ENCODE measurements at places on chromosomes 5 and 9.

DNA sequence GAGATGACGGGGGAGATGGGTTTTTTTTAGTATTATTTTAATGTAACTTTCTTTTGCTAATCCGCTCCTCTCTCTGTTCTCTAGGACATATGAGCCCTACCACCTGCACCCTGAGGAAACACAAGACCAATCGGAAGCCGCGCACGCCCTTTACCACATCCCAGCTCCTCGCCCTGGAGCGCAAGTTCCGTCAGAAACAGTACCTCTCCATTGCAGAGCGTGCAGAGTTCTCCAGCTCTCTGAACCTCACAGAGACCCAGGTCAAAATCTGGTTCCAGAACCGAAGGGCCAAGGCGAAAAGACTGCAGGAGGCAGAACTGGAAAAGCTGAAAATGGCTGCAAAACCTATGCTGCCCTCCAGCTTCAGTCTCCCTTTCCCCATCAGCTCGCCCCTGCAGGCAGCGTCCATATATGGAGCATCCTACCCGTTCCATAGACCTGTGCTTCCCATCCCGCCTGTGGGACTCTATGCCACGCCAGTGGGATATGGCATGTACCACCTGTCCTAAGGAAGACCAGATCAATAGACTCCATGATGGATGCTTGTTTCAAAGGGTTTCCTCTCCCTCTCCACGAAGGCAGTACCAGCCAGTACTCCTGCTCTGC, 4.8 kb downstream of the MSX2 start:
- no peak for DNase-seq

GRCh38 chr9:125343518-125344275, 82.1 kb downstream of the GAPVD1 start:
- no peak for DNase-seq

GRCh38 chr9:18907927-18908625, 124.9 kb downstream of the SAXO1 start:
- no peak for DNase-seq

- DNase-seq: no peak
Measured at GRCh38 chr5:154757814-154758406, 2.7 kb downstream of the LARP1 start.

GRCh38 chr9:3835393-3835792, 309.6 kb upstream of the RFX3 start:
- no peak for DNase-seq

- DNase-seq: no peak
Measured at GRCh38 chr5:147509041-147509709, 693 bp downstream of the DPYSL3 start.

GRCh38 chr5:44885903-44886302, 77.2 kb downstream of the MRPS30 start:
- DNase-seq: no peak

DNA sequence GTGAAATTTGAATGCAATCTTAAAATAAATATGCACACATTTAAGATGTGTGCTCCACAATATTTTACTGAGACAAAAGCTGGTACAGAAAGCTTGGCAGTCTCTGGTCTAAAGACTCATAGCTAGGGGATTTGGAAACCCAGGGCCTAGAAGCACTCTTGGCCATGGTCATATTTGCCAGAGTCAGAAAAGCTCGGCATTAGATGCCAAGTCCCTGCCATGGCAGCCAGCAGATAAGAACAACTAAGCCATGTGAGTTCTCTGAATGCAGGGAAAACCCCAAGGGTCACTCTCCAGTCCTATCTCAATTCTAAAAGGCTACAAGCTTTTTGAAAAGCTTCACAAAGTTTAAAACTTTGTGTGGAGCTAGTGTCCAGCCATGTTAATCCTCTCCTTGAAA, 119.5 kb downstream of the FAM114A2 start:
- no peak for DNase-seq

DNA sequence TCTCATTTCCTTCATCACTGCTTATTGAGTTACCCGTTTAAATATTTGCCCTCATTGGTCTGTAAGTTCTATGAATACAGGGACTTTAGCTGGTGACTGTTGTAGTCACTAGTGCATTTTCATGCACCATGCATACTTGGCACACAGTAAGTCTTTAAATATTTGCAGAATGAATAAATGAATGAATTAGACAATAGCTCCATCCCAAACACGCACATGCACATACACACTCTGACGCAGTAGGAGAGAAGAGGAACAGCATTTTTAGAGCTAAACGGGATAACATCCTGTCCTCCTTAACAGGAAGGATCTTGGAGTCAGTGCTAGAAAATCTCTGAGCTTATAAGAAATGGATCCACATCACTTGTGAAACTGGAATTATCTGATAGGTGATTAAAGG, 447.7 kb downstream of the KIF4B start:
- DNase-seq: no peak

- DNase-seq: no peak
Measured at GRCh38 chr9:135610290-135611141, 28.8 kb downstream of the GLT6D1 start.

GRCh38 chr9:1256178-1256577, 206.0 kb downstream of the DMRT2 start:
- DNase-seq: no peak

- no peak for DNase-seq
Measured at GRCh38 chr9:109766351-109766750, 13.6 kb upstream of the PALM2AKAP2 start.

- DNase-seq: no peak
Measured at GRCh38 chr5:154723740-154724505, 31.3 kb upstream of the LARP1 start.

GRCh38 chr5:38997591-38997990, 76.6 kb downstream of the RICTOR start:
- no peak for DNase-seq

DNA sequence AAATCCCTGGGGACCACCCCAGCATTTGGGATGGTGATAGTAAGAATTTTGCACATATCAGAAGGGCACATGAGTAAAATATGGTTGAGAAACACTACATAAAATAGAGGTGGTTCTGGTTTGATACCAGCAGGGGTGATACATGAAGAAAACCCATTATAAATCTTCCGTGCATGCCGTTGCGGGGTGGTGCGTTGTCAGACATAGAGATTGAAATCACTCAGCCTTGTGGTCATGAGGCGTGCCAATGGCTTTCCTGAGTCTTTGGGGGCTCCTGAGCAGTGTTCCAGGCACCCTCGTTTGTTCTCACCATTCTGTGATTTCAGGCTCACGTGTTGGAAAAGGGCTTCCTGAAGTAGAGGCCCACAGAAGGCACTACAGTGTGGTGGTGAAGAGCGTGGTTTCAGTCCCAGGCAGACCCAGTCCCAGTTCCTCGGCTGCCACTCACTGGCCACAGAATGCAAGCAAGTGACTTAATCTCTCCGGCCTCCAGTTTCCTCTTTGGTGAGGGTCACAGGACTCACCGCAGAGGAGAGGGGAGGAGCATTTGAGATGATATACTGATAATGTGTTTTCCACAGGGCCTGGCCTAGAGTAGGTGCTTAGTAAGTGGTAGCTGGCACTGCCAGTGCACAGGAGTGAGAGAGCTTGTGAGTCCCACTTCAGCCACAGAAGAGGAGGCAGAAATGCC, 20.5 kb upstream of the GLRX start:
- DNase-seq: no peak

GRCh38 chr9:76891874-76892273, 14.0 kb downstream of the PRUNE2 start:
- DNase-seq: no peak

DNA sequence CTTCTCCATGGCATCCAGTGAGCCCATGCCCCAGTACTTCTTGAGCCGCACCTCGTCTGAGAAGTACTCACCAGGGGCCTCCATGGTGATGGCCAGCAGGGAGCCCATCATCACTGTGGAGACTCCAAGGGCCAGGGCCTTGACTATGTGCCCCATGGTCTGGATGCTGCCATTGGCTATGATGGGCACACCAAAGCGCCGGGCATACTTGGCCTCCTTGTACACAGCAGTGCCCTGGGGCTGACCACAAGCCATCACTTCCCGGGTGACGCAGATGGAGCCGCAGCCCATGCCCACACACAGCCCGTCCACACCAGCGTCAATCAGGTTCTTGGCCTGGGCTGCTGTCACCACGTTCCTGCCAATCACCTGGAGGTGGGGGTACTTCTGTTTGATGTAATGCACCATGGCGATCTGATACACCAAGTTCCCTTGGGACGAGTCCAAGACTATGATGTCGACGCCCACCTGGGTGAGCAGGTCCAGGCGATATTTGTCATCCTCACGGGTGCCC, 7.0 kb upstream of the DCAF12 start:
- no peak for DNase-seq

- DNase-seq: peak; percentile 86
Measured at GRCh38 chr9:132507670-132508469, 74.5 kb upstream of the BARHL1 start.

- DNase-seq: no peak
Measured at GRCh38 chr9:21570643-21571275, 88.6 kb upstream of the IFNE start.

DNA sequence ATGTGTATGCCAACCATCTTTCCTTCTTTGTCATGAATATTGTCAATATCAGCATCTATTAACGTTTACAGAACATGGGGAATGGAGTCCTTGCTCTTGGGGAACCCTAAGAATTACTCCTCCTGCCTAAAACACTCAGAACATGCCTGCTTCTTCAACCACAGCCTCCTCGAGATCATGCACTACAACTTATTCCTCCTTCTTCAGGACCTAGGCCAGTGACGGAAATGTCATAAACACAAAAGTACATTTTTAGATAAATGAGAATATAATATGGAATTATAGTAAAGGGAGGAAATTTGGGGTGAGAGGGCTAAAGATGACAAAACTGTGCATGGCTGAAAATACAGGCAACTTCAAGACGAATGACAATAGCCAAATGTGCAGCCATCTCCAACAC, 3.1 kb upstream of the IFNK start:
- no peak for DNase-seq

DNA sequence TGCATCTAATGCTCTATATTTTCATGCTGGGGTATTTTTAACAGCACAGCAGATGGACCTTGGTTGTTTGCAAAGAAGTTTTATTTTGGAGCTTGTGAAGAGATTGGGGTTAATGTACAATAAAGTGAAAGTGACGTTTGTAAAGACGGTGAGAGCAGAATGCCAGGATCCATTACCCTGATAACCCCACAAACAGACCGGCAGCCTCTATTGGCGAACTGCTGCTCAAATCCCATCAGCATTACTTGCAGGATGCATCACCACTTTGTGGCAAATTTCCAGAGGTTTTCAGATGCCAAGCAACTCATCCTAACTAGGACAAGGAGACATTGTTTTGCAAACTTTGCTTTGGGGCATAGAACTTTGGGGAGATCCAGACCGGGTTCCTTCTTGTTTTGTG, 383.3 kb upstream of the ZNF462 start:
- no peak for DNase-seq

GRCh38 chr9:107193251-107193650, 89.8 kb upstream of the RAD23B start:
- no peak for DNase-seq

DNA sequence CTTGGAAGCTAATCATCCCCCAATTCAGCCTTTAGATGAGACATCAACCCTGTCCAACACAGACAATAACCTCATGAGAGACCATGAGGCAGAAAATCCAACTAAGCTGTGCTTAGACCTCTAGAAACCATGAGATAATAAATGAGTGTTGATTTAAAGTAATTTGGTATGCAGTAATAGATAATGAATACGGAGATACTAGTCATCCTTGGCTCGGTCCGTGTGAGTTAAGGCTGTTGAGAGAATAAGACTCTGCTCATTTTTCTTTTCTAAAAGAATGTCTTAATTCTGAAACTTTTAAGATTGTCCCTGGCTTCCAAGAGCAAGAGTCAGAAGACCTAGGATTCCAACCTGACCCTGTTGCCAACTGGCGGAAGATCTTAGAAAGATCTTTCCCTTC, 6.1 kb downstream of the TNC start:
- DNase-seq: no peak

GRCh38 chr9:136882109-136882946, 4.0 kb upstream of the TRAF2 start:
- peak; percentile 85 for DNase-seq

GRCh38 chr5:59069438-59070079, 486.7 kb downstream of the RAB3C start:
- DNase-seq: no peak

Measured in GM12892 (cell line).